Neural crest cell (in vitro differentiated cells): ENCODE measurements at places on chromosomes 3 and 15. TPM values are rescaled to one million over a fixed set of nuclear protein-coding genes. Genes with fewer than 3 reads are reported as not detected.

The COL6A5 gene
- total RNA-seq, result not detected in 2 replicates

The MAP4 gene
- total RNA-seq, result 141 and 150 TPM in 2 replicates

- peak; percentile 75 for DNase-seq
Observed at GRCh38 chr3:194687638-194688199, 2.0 kb downstream of the FAM43A start.

- no peak for DNase-seq
Observed at GRCh38 chr3:163916596-163917560, 1161.4 kb downstream of the SI start.

DNA sequence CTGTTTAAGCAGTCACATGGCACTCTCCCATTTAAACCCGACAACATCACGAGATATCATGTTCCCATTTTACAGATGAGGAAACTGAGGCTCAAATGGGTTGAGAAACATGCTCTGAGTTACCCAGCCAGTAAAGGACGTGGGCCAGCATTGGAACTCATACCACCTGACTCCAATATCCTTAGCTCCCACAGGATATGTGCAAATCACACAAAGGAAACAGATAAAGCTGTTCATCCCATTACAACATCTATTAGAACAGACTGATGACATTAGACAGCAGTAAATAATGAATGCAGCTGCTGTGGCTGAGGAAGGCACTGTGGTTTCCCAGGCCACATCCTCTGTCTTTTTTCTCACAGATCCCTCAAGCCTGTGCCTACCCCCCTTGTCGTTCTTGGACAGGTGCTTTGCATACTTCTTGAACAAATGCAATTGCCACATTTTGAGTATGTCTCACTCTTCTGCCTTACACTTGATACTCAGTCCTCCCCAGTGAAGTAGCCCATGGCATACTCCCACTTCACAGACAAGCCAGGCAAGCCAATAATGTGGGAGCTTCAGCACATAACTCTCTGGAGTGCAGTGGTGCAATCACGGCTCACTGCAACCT lies 17.7 kb downstream of the FRMD4B start:
- no peak for DNase-seq

DNA sequence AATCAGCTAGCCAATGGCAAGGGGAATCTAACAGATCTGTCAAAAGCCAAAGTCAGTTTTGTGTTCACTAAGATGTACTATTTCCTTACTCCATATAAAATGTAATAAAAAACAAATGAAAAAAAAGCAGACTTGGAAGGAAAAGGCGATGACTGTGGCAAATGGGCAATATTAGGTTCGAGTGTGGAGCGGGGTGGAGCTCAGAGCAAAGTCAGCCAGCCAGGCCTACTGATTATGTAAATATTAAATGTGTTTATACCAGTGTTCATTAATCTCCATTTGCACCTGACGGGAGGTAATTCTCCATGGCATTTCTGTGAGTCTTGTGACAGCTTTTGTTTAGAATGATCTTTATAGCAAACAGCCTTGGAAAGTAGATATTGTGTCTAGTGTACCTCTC lies 96.2 kb upstream of the KCNMB2 start:
- no peak for DNase-seq

GRCh38 chr3:64674591-64675076 lies 13.2 kb downstream of the ADAMTS9 start:
- no peak for DNase-seq

GRCh38 chr3:122214711-122215110 lies 31.2 kb downstream of the CASR start:
- DNase-seq, result no peak

GRCh38 chr3:78048698-78049097 lies 1008.8 kb downstream of the ROBO2 start:
- DNase-seq, result no peak

DNA sequence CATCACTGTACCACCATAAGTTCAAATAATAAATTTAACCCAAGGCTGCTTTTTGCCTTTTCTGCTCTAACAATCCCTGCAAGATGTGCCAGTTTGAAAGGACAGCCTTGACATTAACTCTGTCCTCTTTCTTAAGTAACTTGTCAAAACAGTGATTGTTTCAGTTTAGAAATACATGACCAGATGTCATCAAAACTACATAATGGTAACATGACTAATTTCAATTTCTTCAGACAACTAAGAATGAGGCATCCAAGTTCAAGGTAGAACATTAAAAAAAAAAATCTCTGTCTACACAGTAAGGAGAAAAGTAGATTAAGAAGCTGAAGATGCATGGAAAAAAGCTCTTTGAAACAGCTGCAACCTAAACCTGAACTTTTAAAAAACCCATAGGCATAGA lies 47.4 kb downstream of the SHQ1 start:
- no peak for DNase-seq

GRCh38 chr15:93314245-93314644 lies 225.2 kb upstream of the RGMA start:
- DNase-seq, result no peak

DNA sequence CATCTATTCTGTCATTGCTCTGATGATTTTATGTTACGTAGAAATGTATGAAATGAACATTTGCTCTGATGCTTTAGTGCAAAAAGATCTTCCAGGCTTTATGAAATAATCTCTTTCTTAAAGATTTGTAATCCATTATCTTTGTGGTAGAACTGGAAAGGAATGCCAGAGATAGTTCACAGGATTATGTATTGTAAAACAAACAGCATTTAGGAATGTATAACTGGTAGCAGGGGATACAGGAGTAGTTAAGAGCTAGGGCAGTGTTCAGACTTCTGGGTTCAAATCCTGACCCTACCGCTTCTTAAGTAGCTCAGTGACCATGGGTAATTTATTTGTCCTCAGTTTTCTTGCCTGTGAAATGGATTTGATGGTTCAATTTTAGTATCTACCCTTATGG lies 429.8 kb upstream of the TPM1 start:
- DNase-seq, result no peak

DNA sequence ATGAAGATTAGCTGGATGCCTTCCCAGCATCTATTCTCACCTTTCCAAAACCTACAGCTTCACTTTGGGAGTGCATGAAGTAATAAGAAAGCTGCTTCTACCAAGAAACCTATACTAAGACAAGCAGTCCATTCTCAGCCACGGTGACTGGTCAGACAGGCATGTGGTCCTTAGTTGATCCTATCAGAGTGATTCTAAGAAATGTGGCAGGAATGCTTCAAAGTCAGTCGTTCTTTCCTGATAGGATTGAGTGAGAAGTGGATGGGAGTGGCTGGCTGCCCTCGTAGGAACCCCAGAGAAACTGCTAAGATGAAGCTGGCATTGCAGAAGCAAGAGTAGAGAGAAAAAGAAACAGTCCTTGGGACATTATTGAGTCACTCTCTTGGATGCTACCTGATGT lies 16.6 kb downstream of the FOXB1 start:
- DNase-seq, result no peak
